ENCODE measurements at places on chromosomes 5 and 9. TPM values are rescaled to one million over a fixed set of nuclear protein-coding genes. Genes with fewer than 3 reads are reported as not detected.
A peak's percentile ranks its signal among the peaks of the same experiment; 100 is the strongest.

GRCh38 chr9:108377382-108377781 lies 478.4 kb downstream of the ACTL7B start:
- DNase-seq: no peak

DNA sequence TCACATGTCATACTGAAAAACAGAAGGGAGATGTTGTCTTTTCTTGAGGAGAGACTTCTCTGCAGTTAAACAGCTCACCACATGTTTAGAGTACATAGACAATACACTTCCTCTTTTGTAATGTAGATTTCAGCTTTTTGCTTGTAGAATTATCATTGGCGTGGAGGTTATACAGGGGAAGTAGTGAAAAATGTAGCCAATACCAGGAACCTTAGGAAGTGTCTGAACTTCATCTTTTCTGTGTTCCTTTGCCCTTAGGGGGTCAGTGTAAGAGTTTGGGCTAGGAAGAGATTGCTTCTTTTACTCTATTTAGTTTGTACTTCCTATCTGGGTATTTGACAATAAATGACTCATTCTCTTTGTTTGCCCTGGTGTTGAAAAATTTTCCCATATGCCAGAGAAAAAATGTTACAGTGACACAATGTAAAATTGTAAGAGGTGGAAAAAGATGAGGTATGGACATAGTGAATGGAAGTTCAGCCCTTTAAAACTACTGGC lies 21.0 kb upstream of the CDKN2B start:
- no peak for DNase-seq

DNA sequence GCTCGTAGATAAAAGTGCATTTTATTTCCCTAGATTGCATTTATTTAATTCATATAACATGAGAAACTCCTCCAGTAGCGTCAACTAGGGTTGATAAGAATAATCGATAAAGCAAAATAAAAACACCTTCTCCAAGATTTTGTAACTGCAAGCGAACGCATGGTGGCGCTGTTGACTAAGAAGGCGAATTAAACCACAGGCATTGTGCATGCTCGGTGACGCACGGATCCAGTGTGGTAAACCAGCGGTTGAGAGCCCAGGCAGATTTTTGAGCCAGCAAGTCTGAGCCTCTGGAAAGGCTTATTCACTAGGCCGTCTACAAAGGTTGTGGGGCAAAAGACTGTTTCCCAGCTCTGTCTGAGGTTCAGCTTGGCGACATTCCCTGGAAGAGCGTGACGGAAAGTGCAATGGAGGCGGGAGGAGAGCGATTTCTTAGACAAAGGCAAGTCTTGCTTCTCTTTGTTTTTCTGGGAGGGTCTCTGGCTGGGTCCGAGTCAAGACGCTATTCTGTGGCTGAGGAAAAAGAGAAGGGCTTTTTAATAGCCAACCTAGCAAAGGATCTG lies at the start of gene PCDHB3:
Gene PCDHB3, plus strand, starts transcription at position 231 of the 563 bp plus-strand sequence. Its CDS starts 177 bp downstream, at position 408.
- DNase-seq: no peak

DNA sequence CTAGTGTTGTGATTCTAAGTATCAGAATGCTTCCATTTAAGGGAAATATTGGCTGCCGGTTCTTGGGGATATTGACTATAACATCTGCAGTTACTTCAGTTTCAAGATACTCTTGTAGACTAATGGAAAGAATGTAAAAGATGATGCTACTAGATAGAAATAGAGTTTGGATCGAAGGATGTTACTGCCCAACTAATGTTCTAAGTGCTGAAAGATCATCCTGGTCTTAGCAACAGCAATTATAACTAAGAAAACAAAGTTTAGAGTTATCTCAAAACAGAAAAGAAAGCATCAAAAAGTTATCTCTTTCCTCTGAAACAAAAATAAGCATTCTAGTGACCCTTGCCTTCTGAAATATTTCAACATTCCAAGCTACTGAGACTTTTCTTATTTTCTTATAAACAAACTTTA lies 49.9 kb downstream of the ITGA1 start:
- no peak for DNase-seq

GRCh38 chr5:135205632-135206349 lies 171.8 kb upstream of the PITX1 start:
- no peak for DNase-seq

DNA sequence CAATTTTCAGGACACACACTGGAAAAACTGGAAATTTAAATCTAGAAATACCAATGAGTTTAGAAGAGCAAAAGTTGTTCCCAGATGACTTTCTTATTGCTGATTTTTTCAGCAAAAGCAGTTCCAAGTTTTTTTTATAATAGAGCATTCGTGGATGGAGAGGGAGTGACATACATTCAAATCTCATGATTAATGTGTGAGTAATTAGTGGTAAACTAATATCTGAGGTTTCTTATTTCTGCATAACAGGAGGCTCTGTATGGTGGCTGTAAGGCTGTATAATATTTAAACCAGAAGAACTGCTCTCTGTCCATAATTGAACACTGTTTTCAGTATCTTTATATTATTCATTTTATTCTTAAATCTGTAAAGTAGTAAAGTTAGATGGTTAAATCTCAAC lies 25.8 kb downstream of the LYSMD3 start:
- no peak for DNase-seq

- DNase-seq: peak; percentile 72
Observed at GRCh38 chr9:107172160-107172978, 110.7 kb upstream of the RAD23B start.

F12 gene
- total RNA-seq: 0.74 TPM
